Endodermal cell (in vitro differentiated cells): ENCODE measurements at places on chromosomes 2 and 18. TPM values are rescaled to one million over a fixed set of nuclear protein-coding genes. Genes with fewer than 3 reads are reported as not detected.

The MEP1B gene
- total RNA-seq: not detected in 2 replicates

The TGFA gene
- total RNA-seq: 2.0 and 2.3 TPM in 2 replicates

The LGALSL gene
- 22.5 and 22.6 TPM in 2 replicates for total RNA-seq

DNA sequence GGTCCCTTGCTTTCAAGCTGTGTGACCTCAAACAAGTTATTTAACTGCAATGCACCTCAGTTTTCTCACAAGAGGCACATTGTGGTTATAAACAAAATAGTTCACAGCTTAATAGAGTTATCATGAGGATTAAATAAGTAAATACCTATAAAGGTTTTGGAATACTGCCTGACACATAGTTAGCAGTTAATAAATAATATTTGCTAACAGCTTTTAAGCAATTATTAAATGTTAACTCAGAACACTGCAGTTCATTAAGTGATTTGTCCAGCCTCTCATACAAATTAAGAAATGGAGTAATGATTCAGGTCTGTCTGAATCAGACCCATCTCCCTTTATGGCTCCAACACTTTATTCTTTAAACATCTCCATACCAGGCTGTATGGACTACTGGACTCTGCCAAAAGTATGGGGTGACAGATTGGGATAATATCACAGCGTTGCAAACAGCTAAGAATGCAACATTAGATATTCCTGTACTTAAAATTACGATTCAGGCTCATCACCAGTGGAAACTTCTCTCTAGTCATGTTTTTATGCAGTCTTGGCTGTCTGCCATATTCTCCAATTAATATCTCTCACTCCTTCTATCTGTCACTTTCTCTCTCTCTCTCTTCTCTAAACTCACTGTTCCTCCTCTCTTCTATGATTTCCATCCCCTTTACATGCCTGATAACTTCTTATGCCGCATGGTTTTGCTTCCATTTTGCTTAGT is 370.6 kb upstream of the UBE2E3 start:
- DNase-seq: no peak

DNA sequence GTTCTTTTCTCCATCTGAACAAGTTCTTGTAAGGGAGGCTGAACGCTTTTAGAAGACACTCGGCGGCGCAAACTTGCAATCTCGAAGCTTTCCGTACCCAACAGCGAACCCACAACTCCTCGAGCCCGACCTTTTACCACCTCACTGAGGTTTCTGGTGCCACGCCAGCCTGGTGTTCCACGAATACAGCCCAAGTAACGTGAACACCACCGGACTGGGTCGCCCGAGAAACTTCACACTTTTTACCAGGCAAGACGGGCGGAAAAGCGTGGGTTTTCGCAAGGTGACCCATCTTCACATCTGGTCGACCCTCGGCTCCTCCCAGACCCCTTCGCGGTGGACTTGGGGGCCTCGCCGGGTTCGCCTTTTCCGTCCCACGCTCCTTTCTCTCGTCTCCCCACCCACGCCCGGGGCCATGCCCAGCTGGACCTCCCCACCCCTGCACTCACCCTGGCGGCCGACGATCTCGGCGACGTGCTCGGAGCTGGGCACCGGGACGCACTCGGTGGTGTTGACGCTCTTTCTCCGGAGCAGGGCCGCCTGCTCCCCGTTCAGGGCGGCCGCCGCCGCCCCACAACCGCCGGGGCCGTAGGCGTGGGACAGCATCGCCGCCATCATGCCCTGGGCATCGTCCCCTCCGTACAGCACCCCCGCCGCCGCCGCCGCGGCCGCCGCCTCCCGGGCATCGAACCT is 1.2 kb downstream of the MEX3C start:
- DNase-seq: peak; percentile 60

DNA sequence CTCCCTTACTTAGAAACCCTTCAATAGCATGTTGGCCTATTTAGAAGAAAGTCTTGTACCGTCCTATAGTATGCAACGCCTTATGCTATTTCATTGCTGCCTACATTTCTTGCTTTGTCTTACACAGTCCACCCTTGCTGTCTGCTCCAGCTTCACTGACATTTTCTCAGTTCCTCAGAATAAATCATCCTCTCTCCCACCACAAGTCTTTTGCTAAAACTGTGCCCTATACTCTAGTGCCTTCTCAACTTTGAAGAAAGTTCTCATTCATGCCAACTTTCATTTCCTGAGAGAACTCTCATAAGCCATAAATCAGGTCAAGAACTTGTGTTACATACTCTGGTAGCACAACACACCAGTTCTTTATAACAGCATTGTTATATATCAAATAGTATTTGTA is 54.3 kb upstream of the COL3A1 start:
- no peak for DNase-seq

DNA sequence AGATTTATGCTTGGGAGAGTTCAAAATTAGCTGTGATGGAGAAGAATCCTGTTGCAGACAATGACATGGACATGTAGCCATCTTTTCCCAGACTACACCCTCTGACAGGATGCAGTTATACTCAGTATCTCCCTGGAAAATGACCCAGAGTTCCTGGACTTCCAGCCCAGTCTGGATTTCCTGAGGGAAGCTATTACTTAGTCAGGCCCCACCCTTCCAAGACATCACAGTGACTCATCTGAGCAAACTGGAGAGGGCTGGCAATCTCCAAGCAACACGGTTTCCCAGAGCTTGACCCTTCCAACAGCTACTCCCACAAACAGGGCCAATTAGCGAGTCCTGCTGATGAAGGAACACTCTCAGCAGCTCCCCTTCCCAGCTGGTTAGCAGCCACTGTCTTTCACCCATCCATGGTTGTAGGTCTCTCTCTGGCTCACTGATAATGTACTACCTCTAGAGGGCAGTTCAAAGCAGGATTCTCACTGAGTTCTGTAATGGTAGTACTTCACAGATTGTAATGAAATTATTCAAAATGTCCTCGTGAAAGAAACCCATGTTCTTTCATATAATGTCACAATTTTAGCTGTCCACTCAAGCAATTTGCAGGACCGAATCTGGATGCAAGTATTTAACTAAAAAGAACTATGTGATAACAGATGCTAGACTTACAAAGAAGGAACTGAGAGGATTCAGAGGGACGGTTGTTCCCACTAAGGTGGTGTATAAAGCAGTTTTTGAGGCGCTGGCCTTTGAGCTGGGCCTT is 110.2 kb downstream of the MDH1 start:
- DNase-seq: peak; percentile 88

- peak; percentile 34 for DNase-seq
These were observed 2.8 kb upstream of the GPR55 start for GRCh38 chr2:230927711-230928341.

GRCh38 chr2:206572725-206573124 is 69.6 kb upstream of the FAM237A start:
- DNase-seq: no peak
